ENCODE measurements at places on chromosomes 3 and 15. TPM values are rescaled to one million over a fixed set of nuclear protein-coding genes. Genes with fewer than 3 reads are reported as not detected.

DNA sequence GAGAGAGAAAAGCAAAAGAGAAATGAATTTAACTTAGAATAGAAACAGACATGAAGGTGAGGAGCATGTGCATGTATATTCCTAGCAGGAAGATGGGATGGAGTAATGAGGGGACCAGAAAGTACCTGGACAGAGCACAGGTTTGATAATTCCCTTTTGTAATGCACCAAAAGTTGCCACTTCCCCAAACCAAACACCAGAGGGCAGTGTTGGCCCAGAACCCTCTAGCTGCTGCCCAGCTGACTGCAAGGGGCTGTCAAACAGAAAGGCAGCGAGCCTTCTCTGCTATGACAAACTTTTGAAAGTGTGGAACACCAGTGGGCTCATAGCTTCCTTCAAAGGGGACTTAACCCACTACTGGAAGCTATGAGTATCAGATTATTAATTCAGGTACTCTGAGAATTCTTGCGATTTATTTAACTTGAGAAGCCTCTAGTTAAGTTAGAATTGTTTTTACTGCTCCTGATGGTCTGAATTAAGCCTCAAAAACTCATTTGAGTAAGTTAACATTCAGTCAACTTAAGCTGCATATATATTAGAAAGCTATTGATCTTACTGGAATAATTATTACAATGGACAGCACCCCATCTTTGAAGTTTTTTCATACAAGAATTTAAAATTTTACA, 234.9 kb downstream of the NEK10 start:
- H3K27ac ChIP-seq, result no peak overlapping the region
- DNase-seq, result peak; percentile 66
- H3K27me3 ChIP-seq, result no peaks in the 10 kb centered on the region
- H3K4me1 ChIP-seq, result no peaks in the 10 kb centered on the region
- no peaks in the 10 kb centered on the region for H3K36me3 ChIP-seq

DNA sequence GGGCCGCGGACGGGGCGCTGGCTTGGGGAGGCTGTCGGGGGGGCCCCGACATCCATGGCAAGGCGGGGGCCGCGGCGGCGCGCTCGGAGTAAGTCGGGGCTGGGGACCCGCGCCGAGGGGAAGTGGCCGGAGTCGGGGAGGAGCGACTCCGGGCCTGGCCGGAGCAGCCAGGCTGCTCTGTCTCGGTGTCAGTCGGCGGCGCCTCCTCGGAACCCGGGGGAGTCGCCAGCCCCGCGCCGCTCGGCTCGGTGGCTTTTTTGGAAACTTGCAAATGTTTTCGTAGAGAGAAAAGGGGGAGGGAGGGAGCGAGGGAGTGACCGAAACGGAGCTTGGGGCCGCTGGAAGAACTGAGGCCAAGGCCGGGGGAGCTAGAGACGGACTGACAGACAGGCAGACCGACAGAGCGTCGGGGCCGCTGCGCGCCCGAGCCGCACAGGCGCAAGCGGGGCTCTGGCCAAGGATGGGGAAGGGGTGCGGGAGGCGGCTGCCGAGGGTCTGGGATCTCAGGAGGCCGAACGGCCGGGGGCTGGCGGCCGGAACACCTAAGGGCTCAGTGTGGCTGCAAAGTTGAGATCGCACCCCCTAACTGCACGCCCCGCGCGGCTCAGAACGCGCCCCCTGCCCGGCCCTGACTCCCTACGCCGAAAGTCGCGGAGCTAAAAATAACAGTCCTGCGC, 5.0 kb downstream of the PTH1R start:
- DNase-seq, result no peak
- peak overlapping the region; percentile 41 for H3K4me3 ChIP-seq
- H3K27me3 ChIP-seq, result peaks cover 57% of the 10 kb centered on the region
- H3K27ac ChIP-seq, result no peak overlapping the region

- H3K4me3 ChIP-seq, result no peak overlapping the region
- no peaks in the 10 kb centered on the region for H3K27me3 ChIP-seq
- no peak overlapping the region for H3K27ac ChIP-seq
- no peaks in the 10 kb centered on the region for H3K36me3 ChIP-seq
- DNase-seq, result no peak
Measured at GRCh38 chr3:60146121-60146520, 1096.3 kb upstream of the CFAP20DC start.

Gene SNX22
- total RNA-seq, result 0.50 TPM

DNA sequence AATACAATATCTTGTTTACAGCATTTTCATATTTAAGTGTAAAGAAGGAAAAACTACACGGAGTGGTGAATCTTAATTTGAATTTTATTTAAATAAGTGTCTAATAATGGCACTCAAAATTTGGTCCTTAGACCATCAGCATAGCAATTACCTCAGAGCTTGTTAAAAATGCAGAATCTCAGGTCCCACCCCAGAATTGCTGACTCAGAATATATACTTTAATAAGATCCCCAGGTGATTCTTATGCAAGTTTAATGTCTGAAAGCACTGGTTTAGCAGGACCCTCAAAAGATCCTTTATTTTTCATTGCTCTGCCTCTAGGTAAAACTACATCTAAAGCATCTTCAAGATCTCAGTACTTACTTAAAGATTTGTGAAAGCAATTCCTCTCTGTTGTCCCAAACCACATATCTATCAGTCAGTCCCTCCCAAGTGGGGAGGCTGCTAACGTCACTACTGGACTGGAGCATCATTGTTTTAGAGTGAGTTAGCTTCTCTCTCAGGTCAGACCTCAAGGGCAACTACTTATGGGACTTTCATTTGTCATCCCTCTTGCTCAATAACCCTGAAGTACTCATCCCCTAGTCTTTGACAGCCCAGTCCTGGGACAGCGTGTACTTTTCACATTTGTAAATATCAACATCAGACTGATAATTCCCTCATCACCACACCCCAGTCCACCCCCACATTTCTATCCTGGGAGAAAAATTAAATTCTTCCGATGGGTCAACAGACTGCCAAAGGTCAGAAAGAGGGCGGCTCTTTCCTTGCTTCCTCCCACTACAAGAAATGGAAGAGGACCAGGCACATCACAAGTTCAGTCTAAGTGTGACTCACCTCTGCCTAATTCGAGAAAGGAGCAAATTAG, 76.7 kb downstream of the CBLB start:
- H3K27me3 ChIP-seq, result no peaks in the 10 kb centered on the region
- DNase-seq, result no peak
- H3K36me3 ChIP-seq, result peaks cover 55% of the 10 kb centered on the region
- H3K27ac ChIP-seq, result peak overlapping the region; percentile 55
- peaks cover 55% of the 10 kb centered on the region for H3K4me1 ChIP-seq
- H3K4me3 ChIP-seq, result no peak overlapping the region

- H3K27ac ChIP-seq, result peak overlapping the region; percentile 92
- peak; percentile 85 for DNase-seq
- H3K27me3 ChIP-seq, result no peaks in the 10 kb centered on the region
Measured at GRCh38 chr3:196274585-196274984, 12.9 kb downstream of the PCYT1A start.

GRCh38 chr3:71813704-71814103, 28.8 kb upstream of the PROK2 start:
- DNase-seq, result no peak
- H3K36me3 ChIP-seq, result no peaks in the 10 kb centered on the region
- no peak overlapping the region for H3K4me3 ChIP-seq
- H3K27me3 ChIP-seq, result peaks cover 2% of the 10 kb centered on the region

Gene SLC12A8
- 0.37 TPM for total RNA-seq

Gene TM4SF18
- total RNA-seq, result not detected

GRCh38 chr3:187963677-187964385, 190.1 kb upstream of the LPP start:
- peaks cover 7% of the 10 kb centered on the region for H3K27me3 ChIP-seq
- H3K27ac ChIP-seq, result peak overlapping the region; percentile 36
- H3K4me3 ChIP-seq, result no peak overlapping the region
- H3K36me3 ChIP-seq, result no peaks in the 10 kb centered on the region
- DNase-seq, result no peak

DNA sequence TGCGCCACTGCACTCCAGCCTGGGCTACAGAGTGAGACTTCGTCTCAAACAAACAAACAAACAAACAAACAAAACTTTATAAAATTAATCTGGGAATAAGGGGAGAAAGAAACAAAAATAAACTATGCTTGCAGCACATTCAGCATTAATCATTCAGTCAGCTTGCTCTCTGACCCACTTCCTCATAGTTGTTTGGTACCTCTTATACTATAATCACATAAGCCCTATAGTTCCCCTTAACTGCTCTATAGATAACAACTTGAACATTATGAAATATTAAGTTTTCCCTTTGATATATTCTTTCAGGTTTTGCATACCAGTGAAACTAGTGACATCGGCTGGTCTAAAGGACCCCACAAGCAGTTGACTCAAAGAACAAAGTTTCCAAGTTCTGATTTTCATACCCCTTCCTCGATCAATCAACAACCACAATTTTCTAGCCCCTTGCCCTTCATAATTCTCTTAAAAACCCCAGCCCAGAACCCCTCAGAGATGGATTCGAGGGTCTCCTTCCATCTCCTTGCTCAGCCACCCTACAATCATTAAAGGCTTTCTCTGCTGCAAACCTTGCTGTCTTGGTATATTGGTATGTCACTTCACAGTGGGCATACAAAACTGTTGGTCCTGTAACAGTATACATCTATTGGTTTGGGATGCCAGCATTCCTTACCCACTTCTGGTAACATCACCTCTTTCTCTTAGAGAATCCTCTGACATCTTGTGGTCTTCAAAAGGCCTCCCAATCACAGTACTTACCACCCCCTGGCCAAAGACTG, 26.4 kb downstream of the BCL2L10 start:
- H3K4me3 ChIP-seq, result no peak overlapping the region
- H3K27me3 ChIP-seq, result peaks cover 10% of the 10 kb centered on the region
- no peak for DNase-seq
- H3K27ac ChIP-seq, result no peak overlapping the region
- H3K4me1 ChIP-seq, result peaks cover 19% of the 10 kb centered on the region
- peaks cover 5% of the 10 kb centered on the region for H3K36me3 ChIP-seq

GRCh38 chr3:166123088-166123487, 285.9 kb upstream of the BCHE start:
- H3K4me1 ChIP-seq, result no peaks in the 10 kb centered on the region
- H3K36me3 ChIP-seq, result no peaks in the 10 kb centered on the region
- no peak overlapping the region for H3K4me3 ChIP-seq
- H3K27me3 ChIP-seq, result no peaks in the 10 kb centered on the region

DNA sequence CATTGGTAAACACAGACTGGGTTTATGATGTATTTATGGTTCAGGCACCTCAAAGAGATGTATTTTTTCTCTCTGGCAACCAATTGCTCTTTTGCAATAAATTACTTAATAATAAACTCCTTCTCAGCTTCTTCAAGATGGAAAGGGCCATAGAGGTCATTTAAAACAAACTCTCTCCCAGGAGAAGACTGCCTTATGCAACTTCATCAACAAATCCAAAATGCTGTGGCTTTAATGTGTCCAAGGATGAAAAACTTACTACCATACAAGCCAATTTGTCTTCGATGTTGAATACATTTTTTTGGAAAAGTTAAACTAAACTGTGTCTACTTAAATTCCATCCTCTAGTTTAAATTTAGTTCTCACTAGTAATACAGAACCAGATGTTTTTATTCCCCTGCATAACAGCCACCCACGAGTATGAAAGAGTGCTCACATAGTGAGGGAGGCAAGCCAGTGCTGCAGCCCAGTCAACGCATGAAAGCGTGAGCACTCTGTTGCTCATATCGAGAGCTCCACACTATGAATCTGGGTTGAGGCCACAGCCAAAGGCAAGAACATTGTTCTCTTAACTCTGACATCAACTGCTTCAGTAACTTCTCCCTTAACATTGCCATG, 761.3 kb upstream of the GRM7 start:
- H3K36me3 ChIP-seq, result no peaks in the 10 kb centered on the region
- no peaks in the 10 kb centered on the region for H3K4me1 ChIP-seq
- no peak overlapping the region for H3K27ac ChIP-seq

GRCh38 chr15:90126022-90126421, 23.8 kb upstream of the IDH2 start:
- H3K4me3 ChIP-seq, result no peak overlapping the region
- H3K36me3 ChIP-seq, result no peaks in the 10 kb centered on the region
- H3K27ac ChIP-seq, result peak overlapping the region; percentile 68
- peaks cover 9% of the 10 kb centered on the region for H3K4me1 ChIP-seq
- DNase-seq, result no peak
- peaks cover 2% of the 10 kb centered on the region for H3K27me3 ChIP-seq

Gene FBLN2
- total RNA-seq, result not detected

Gene CACNA1D
- 0.33 TPM for total RNA-seq

GRCh38 chr3:85592256-85592655, 633.5 kb downstream of the CADM2 start:
- no peak overlapping the region for H3K27ac ChIP-seq
- H3K4me3 ChIP-seq, result no peak overlapping the region
- H3K36me3 ChIP-seq, result no peaks in the 10 kb centered on the region
- no peaks in the 10 kb centered on the region for H3K4me1 ChIP-seq

DNA sequence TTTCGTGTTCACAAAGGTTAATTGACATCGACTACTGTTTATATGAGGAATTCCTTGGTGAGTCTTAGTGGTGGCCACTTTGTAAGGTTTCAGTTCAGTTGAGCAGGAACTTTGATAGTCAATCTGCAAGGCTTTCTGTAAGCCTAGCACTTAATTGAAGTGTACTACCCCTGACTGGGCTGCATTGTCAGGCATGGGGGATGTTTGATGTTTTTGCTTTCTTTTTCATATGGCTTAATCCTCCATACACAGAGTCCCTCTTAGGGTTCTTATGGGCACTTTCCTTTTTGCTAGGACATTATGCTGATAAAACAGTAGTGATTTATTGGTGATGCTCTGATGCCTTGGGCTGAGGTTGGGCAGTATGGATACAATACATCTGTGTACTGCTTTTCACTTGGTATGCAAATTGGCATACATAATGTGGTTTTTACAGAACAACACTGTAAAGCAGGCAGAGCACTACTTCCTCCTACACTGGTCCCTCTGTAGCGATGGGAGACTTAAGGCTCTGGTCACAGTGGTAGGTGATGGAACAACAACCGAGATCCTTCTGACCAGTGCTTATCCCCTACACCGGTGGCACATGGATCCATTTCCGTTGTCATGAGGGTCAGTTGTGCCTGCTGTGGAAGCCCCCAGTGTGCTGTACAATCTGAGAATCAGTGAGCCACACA, 261.0 kb downstream of the MFSD1 start:
- no peak overlapping the region for H3K4me3 ChIP-seq
- H3K27me3 ChIP-seq, result no peaks in the 10 kb centered on the region
- H3K36me3 ChIP-seq, result no peaks in the 10 kb centered on the region
- DNase-seq, result no peak
- no peaks in the 10 kb centered on the region for H3K4me1 ChIP-seq

DNA sequence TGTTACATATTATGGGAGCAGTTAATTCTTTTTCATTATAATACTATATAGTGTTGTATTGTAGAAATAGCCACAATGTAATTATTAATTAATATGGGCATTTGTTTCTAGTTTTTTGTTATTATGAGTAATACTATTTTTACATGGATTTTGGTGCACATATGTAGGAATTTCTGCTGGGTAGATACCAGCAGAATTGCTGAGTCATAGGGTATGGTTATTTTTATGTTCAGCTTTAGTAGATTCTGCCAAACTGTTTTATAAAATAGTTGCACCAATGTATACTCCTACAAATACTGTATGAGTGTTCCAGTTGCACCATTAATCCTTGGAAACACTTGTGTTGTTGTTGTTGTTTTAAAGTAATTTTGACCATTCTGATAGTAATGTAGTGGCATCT, 91.5 kb downstream of the SH3GL3 start:
- H3K27ac ChIP-seq, result no peak overlapping the region
- DNase-seq, result no peak
- peaks cover 19% of the 10 kb centered on the region for H3K27me3 ChIP-seq
- H3K36me3 ChIP-seq, result no peaks in the 10 kb centered on the region

- no peak overlapping the region for H3K4me3 ChIP-seq
- no peaks in the 10 kb centered on the region for H3K4me1 ChIP-seq
- H3K27ac ChIP-seq, result no peak overlapping the region
- DNase-seq, result no peak
Measured at GRCh38 chr3:135197246-135197645, 402.2 kb downstream of the EPHB1 start.

Gene GCNT3
- not detected for total RNA-seq

All from activated CD4-positive, alpha-beta T cell treated with anti-CD3 and anti-CD28 coated beads, Interleukin-2, amount 10 ng/mL, durations not matched to agents 7 days and 5 days (primary cell).